ENCODE measurements at places on chromosomes 7 and 10.

DNA sequence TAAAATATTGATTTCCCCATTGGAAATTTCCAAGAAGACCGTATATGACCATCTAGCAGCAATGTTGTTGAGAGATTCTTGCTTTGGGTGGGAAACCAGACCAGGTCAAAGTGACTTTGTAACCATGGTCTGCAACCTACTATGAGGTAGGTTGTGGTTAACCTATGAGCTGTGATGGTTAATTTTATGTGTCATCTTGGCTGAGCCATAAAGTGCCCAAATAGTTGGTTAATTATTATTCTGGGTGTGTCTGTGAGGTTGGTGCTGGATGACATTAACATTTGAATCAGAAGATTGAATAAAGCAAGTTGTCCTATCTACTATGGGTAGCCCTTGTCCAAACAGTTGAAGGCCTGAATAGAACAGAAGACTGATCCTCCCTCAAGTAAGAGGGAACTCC is 18.3 kb upstream of the RALA start:
- no peak for DNase-seq

DNA sequence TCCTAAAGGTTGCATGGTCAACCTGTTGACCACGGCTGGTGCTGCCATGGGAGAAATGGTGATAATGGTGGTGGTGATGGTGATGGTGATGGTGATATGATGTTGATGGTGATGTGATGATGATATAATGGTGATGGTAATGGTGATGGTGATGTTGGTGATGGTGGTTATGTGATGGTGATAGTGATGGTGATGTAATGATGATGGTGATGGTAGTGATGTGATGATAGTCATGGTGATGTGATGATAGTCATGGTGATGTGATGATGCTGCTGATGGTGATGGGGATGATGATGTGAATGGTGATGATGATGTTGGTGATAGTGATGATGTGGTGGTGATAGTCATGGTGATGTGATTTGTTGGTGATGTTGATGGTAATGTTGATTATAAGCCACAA is 23.9 kb downstream of the POU6F2 start:
- DNase-seq, result no peak

GRCh38 chr7:141366091-141366621 is 185.1 kb upstream of the AGK start:
- DNase-seq, result no peak

GRCh38 chr7:77971726-77972125 is 173.2 kb downstream of the PHTF2 start:
- DNase-seq, result no peak

DNA sequence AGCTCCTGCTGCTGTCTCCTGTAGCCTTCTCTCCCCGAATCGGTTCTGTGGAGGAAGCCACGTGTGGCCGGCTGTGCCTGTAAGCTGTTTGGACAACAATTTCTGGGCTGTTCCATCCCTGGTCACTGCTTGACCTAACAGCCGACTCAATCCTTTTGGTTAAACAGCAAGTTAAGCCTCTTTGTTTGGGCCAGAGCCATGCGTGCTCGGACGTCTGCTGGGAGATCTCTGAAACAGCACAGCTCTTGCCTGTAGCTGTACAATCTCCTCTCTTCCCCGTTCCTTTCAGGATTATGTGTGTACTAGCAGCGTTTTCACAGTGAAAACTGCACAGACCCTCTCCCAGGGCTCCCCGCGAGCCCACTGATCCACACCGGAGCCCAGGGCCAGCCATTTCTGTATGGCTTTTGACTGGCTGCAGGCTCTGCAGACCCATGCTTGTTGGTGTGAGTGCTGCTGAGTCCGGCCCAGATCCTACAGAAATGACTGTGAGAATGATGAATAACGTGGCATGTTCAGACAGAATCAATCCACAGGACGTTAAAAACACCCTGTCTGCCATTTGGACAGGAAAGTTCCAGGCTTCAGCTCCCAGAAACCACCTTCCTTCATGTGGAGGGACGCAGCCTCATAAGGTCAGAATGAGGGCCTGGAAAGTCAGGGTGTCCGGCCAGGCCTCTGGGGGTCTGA is 428.6 kb upstream of the ADARB2 start:
- no peak for DNase-seq
